ENCODE measurements at places on chromosomes 2 and 18.

- DNase-seq, result no peak
These were observed 182.2 kb downstream of the FIGN start for GRCh38 chr2:163553601-163554000.

DNA sequence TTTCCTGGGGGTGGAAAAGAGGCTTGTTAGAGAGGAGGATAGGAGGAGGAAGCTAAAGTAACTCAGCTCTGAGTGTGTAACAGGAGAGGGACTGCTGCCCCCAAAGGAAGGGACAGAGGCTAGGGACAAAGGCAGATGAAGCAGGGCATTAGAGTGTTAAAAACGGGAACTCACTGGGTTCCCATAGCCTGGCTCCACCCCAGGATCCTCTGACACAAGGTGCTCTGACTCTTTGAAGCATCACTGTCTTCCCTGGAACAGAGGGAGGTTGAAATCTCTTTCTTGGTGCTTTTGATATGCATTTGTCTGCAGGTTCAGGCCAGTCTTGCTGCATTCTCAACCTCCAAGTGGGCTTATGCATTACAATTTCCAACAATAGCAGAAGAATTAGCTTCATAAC is 22.9 kb downstream of the IL36A start:
- DNase-seq, result no peak

GRCh38 chr2:134669731-134670669 is 48.8 kb downstream of the TMEM163 start:
- DNase-seq, result peak; percentile 26

DNA sequence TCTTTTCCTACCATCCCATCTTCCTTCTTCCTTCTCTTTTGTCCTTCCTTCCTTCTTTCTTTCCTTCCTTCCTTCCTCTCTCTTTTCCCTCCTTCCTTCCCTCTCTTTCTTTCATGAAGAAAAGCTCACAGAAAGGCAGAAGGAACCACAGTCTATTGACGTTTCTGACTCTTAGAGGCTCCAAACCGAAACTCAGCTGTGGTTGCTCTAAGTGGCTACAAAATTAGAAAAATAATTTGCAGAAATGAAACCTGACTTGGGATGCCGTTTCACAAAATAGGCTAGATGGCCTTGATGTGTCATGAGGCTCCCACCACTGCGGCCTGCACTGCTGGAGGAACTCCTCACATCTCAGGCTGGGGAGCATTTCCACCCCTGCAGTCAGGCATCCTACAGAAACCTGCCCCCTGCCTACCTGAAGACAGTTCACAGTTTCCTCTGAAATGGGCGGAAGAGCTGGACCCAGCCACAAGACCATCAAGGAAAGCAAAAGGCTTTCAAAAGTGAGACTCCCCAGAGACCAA is 165.6 kb downstream of the SMAD7 start:
- DNase-seq, result no peak

DNA sequence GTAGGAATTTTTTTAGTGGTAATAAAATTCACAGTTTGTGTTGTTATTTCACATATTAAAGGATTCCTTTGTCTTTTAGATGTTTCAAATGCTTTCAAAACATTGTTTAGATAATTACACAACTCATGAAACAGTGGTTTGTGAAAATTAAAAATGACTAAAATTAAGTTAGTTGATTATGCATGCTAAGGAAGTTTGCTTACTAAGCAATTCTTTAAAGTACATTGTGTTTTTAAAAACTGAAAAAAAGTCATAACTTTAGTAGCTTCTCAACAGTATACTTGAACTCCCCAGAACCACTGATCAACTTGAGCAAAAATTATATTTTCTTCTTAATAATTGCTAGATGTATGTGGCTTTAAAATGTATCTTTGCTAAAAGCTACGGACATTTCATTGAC is 298.4 kb upstream of the MC4R start:
- no peak for DNase-seq

GRCh38 chr2:107334306-107334705 is 448.3 kb upstream of the ST6GAL2 start:
- no peak for DNase-seq

GRCh38 chr2:68824831-68825230 is 46.4 kb downstream of the BMP10 start:
- DNase-seq, result no peak

Data from kidney epithelial cell (primary cell).